HS-27A (cell line): ENCODE measurements at places on chromosomes 3 and 15.
A peak's percentile ranks its signal among the peaks of the same experiment; 100 is the strongest.

DNA sequence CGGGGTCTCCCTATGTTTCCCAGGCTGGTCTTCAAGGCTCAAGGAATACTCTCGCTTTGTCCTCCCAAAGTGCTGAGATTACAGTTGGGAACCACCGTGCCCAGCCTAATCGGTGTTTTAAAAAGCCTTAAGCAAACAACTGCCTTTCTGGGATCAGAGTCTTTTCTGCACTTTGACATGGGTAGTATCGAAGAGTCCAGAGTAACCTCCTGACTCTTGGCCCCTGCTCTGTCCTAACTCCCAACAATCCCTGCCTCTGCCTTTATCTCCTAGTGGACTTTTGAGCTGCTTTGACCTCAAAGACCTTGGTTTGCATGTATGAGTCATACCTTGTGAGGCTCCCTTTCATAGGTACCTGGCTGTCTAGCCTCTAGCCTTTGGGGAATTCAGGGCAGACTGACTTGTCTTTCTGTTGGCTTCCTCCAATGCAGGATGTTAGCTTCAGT lies 21.0 kb upstream of the HACD2 start:
- DNase-seq: no peak

- DNase-seq: no peak
Observed at GRCh38 chr3:102036017-102036416, 186.7 kb downstream of the NFKBIZ start.

DNA sequence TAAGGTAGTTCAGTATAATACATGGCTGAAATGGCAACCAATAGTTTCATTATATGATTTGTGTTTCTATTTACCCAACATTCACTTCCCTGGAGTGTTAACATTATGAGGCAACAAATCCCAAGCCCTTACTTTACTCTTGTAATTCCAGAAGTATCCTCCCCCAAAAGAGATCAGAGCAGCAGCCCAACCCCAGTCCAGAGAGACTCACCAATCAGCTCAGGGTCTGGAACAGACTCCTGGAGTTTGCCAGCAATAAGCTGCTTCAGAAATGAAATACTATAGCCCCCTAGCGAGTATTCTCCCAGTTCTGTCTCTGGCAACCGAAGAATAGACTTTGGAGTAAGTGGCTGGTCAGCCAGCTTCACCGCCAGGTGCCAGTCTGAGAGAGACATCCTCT lies 2.5 kb downstream of the UBL7 start:
- no peak for DNase-seq

DNA sequence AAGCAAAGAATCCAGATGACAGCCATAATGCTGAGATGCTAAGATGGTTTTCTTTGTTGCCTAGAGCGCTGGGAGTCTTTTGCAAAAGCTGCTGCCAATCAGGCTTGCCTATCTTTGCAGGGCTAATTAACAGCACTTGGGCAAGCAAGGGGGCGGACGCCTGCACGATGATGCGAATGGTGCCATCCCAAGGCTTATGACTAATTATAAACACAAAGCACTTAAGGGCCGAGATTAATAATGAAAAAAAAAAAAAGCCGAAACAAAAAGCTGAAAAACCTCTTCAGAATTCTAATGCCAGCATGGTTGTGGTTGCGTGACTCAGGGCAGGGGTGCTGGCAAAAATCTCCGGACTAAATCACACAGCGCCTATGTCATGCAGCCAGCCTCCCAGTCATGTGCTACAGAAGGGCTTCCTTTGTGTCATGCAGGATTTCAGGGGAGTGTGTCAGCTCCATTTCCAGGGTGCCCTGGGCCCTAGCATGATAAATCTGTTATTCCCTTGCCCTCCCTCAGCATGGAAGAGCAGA lies 185.0 kb upstream of the ANKRD28 start:
- peak; percentile 96 for DNase-seq

- DNase-seq: no peak
Observed at GRCh38 chr3:46811615-46812236, 51.5 kb downstream of the MYL3 start.

DNA sequence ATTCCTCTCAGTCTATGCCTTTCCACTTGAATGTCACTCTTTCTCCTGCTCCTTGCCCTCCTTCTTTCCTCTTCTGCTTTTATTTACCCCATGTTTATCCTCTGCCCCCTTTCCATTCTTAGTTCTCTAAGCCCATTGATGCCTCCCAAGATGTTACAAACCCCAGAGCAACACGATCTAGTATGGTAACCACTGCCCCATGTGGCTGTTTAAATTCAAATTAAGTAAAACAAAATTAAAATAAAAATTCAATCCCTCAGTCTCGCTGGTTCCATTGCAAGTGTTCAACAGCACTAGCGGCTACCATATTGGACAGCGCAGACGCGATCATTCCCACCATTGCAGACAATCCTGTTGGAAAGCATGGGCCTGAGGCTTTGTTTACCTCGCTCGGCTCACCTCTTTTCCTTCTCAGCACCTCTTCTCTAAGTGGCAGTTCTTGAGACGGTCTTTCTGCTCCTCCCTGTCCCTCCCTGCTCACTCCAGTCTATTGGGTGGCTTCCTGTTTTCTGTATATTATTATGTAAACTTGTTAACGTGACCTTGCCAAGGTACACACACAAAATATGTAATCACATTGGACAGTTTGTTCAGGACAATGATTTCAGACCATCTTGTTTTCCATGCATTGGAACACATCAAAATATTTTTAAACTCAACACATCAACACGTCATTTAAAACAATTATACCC lies 21.8 kb upstream of the CA12 start:
- DNase-seq: no peak
